ENCODE measurements at places on chromosomes 11 and 22.

DNA sequence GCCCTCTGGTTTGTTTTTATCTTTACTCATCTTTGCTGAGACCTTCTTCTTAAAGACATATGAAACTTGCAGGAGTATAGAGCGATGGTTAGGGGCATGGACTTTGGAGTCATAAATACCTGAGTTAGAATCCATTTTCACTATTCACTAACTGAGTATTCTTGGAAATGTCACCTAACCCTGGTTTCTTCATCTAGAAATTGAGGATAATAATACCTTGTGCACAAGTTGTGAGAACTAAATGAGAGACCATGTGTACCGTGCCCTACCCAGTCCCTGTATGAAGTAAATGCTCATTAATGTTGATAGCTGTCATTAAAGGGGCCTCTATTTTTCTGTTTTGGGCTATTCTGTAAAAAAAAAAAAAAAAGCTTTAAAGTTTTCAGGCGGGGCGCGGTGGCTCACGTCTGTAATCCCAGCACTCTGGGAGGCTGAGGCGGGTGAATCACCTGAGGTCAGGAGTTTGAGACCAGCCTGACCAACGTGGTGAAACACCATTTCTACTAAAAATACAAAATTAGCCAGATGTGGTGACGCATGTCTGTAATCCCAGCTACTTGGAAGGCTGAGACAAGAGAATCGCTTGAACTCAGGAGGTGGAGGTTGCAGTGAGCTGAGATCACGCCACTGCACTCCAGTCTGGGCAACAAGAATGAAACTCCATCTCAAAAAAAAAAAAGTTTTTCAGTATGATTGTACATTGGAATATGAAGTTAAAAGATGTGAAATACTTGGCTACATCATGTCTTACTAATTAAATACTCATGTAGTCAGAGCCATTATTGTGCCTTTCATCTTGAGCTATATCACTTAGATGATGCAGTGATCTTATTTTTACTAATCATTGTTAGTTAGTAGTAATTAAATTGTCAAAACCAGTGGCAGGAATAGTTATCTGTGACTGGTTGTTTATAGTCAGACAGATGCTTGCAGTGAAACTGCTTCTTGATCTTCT, 95.0 kb downstream of the AMOTL1 start:
- no peak for DNase-seq

DNA sequence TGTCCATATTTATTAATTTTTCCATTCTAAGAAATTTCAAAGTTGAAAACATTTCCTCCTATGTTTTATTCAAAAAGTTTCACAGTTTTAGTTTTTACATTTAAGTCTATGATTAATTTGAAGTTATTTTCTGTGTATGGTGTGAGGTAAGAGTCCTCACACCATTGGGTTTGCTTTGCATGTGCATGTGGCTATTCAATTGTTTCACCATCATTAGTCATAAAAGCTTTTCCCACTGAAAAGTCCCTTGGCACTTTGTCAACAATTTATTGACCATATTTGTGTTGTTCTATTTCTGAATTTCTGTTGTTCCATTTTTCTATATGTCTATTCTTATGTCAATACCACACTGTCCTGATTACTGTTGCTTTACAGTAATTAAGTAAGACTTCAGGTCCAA, 186.5 kb downstream of the KIF18A start:
- no peak for DNase-seq

DNA sequence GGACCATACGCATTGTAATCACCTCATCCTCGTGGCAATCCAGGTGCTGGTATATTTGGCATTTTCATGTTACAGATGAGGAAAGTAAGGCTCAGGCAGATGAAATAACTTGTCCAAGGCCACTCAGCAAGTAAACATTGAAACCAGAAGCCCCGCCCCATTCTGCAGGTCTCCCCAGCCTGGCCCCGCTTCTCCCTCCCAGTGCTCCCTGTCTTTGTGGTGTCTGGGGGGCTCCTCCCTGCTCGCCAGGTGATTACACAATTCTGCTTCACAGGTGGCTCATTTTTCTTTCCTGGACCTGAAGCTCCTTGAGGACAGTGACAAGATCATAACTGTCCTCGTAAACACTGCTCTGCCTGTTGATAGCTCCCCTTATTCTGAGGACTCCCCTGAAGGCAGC, 531.5 kb upstream of the B3GAT1 start:
- no peak for DNase-seq

DNA sequence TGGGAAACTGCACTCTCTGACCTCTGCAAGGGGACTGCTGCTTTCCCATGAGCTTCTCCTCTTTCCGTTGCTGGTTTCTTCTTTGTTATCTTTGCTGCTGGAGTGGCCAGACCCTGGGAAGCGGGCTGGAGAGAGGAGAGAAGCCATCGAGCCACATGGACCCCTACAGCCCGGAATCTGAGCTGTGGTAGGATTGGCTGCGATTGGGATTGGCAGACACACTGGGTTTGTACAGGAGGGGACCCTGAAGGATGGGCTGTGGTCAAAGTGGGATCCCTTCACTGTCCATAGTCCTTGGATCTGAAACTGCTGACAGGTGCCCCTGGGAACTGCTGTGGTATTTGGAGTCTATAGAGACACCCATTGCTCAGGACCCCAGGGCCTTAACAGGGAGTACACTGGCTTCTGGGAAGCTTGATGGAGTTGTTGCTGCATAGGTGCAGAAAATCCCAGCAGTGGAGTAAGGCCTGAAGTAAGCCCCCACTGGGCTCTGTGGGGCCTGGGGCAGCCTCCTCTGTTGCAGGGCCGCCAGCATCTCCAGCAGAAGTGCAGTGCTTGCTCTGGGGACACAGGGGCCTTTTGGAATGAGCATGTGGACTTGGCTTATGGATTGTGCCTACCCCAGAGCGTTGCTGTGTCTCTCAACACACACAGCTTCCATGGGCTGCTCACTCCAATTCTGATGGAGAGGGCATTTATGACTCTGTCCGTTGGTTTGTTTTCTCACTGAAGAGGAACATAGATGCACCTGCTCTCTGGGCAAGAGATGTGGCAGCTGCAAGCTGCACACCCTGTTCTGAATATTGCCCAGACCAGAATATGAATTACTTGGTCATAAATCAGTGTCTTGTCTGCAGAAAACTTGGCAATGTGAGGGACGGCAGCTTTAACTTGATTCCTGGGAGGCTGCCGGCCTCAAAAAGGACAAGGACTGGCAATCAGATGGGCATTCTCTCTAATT, 32.0 kb downstream of the BCR start:
- no peak for DNase-seq

GRCh38 chr11:65390099-65390941, 3.9 kb downstream of the FRMD8 start:
- no peak for DNase-seq

GRCh38 chr11:31445621-31446020, 63.8 kb downstream of the IMMP1L start:
- DNase-seq = no peak
